CD8-positive, alpha-beta memory T cell (primary cell): ENCODE measurements at places on chromosomes 16 and 17. TPM values are rescaled to one million over a fixed set of nuclear protein-coding genes. Genes with fewer than 3 reads are reported as not detected.
A peak's percentile ranks its signal among the peaks of the same experiment; 100 is the strongest.

GRCh38 chr17:63173450-63173849 is 207.4 kb downstream of the TANC2 start:
- DNase-seq = no peak

GRCh38 chr17:57968456-57968855 is 13.2 kb upstream of the CUEDC1 start:
- no peak for DNase-seq

GRCh38 chr17:19290066-19290705 is 53.0 kb downstream of the EPN2 start:
- DNase-seq = no peak

DNA sequence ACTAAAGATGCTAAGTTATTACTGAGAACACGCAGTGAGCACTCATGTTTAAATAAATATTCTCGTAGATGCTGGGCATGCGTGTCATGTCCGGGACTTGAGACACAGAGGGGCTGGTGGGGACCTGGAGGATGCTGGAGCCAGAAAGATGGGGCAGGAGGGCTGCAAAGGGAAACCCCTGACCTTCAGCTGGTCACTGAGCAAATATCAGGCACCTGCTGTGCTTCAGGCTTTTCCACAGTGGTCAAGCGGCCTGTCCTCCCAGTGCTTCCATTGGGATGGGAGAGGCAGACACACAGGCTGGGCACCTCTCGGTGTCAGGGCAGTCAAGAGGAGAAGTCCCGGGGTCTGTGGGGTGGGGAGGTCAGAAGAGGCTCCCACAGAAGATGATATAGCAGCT is 211.4 kb downstream of the GSG1L start:
- DNase-seq = no peak

DNA sequence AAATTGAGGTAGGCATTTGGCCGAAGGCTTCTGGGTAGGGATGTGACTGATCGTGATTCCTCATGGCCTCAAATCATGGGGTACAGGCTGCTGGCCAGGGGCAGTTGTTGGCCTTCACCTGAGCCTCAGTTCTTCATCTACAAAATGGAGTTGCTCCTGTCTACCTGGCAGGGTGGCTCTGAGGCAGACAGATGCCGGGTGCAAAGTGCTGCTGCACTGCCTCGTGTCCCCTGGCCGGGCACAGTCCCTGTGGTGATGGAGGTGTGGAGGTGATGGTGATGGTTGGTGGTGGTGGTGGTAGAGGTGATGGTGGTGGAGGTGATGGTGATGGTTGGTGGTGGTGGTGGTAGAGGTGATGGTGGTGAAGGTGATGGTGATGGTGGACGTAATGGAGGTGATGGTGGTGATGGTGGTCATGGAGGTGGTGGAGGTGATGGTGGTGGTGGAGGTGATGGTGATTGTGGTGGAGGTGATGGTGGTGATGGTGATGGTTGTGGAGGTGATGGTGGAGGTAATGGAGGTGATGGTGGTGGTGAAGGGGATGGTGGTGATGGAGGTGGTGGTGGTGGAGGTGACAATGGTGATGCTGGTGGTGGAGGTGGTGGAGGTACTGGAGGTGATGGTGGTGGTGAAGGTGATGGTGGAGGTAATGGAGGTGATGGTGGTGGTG is 52.6 kb downstream of the RNF213 start:
- no peak for DNase-seq

- no peak for DNase-seq
Observed at GRCh38 chr16:67017421-67017750, 11.6 kb upstream of the CBFB start.

- no peak for DNase-seq
Observed at GRCh38 chr17:48617471-48618255, 2.6 kb upstream of the HOXB8 start.

GRCh38 chr17:35801583-35802224 is 6.3 kb upstream of the MMP28 start:
- DNase-seq = no peak

GRCh38 chr17:35079547-35080423 is 16.3 kb upstream of the RFFL start:
- DNase-seq = no peak

GRCh38 chr16:11033629-11034420 is 89.5 kb downstream of the CLEC16A start:
- no peak for DNase-seq

DNA sequence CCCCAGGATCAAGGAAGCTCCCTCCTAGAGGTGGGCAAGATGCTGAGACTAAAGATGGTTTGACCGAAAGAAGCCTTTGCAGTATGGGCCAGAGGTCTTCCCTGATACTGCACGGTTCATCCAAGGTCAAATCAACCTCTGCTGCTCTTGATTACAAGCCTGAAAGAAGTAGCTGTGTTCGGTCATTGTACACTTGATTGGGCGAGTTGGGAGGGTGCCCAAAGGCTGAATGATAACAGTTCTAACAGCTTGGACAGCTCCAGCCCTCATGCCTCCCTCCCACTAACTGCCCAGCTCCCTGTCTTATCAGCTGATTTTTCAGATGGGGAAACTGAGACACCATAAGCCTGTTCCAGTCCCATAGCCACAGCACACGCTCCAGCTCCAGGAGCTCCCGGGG is 42.8 kb downstream of the ABCC12 start:
- no peak for DNase-seq

DNA sequence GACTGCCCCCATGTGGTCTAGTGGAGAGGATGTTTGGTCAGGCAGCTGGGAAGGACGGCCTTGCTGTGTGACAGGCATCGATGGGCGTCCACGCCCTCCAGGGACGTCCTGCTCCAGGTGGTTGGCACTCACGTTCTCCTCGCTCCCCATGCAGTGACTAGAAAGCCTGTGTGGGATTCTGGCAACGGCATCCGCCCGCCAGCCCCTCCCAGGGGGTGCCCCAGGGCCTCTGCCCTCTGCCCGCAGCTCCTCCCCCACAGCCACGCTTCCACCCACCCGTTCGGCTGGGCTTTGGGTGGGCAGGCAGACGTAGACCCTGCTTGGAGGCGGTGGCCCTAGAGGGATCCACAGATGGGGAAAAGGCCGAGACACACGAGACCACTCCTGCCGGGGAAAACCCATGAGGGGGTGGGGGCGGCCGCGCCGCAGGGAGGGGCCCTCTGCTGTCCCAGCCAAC is 4.7 kb upstream of the IL17C start:
- peak; percentile 69 for DNase-seq

DNA sequence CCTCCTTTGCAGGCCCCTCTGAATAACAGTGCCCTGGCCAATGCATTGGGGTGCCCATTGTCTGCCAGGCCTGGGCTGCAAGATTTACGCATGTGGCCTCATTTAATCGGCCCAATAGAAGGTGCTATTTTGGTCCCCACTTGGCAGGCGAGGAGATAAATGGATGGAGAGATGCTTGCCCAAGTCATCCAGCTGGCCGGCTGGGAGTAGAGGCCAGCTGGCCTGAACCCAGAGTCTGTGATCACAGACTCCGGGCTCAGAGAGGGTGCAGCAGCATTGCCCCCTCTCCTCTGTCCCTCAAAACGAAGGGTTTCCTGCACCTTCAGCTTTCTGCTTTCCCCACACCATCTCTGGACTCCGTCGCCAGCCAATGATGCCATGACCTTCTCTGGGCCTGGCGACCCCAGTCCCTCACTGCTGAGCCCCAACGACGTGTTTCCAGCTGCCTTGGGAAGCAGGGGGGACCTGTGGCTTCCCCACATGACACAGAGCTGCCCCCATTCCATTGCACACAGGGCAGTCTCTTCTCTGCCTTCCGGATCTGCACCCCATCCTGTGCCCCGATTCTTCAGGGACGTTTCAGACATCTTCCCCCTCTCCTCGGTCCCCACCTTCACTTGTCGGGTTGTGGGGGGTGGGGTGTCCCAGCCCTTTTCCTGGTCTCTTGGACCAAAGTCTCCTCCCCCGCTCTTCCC is 3.5 kb upstream of the ADGRG1 start:
- DNase-seq = no peak

The KRTAP4-9 gene
- total RNA-seq = not detected

The OR3A3 gene
- not detected for total RNA-seq

The CSF3 gene
- total RNA-seq = not detected

The BIRC5 gene
- total RNA-seq = 65.1 TPM

The CENPV gene
- 53.4 TPM for total RNA-seq

The HSBP1 gene
- total RNA-seq = 84.5 TPM

The RNF112 gene
- total RNA-seq = 0.18 TPM
